ENCODE measurements at places on chromosomes 12 and 14.

GRCh38 chr14:35949920-35950513, 123.9 kb downstream of the BRMS1L start:
- DNase-seq = no peak

DNA sequence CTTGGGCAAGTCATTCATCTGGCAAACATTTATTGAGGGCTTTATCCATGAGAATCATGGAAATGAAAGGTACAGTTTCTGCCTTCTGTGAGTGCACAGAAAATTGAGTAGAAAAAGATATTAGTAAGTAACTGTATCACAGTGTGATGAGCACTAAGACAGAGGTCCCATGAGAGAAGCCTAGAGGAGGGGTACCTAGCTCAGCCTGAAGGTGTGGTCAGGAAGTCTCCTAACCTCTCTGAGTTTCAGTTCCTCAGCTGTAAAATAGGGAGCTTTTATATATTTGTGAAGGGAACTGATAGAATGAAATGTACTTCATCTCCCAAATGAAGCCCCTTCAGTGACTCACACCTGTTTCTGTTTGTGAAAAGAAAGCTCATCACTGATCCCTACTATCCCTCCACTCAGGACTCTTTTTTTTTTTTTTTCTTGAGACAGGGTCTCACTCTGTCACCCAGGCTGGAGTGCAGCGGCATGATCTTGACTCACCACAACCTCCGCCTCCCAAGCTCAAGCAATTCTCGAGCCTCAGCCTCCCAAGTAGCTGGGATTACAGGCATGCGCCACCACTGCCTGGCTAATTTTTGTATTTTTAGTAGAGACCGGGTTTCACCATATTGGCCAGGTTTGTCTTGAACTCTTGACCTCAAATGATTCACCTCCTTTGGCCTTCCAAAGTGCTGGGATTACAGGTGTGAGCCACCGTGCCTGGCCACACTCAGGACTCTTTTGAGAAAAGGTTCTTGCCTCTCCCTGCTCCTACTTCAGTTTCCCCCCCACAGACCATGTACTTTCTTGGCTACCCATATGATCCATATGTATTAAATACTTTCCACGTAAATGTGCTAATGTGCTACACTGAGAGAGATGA, 93.7 kb upstream of the FUT8 start:
- no peak for DNase-seq

DNA sequence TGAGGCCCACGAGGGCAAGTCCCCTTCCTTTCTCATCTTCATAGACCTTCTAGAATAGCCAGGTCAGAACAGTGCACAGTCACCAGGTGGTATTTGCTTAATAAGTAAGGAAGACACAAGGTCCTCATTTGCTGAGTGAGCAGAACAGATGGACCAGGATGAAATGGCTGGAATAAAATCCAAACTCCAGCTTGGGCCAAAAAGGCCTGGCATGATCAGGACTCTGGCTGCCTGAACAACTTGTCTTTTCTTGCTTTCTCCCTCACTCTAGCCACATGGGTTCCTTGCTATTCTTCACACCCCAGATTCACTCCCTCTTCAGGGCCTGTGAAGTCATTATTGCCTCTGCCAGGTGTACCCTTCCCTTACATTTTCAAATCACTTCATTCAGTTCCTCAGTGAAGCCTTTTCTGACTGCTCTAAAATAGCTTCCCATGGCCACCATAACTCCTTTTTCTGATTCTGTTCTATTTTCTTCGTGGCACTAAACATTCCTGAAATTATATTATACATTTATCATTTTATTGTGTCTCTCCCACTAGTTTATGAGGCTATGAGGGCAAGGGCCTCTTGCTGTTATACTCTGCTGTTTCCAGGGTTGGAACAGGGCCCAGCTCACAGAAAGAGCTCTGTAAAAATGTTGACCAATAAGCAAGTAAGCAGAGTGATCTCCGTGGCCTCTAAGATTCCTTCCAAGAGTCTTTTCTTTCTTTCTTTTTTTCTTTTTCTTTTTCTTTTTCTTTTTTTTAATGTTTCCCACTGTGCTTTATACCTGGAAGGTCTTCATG, 150.8 kb downstream of the TTC8 start:
- no peak for DNase-seq

GRCh38 chr14:86088156-86088555, 558.2 kb downstream of the FLRT2 start:
- no peak for DNase-seq

DNA sequence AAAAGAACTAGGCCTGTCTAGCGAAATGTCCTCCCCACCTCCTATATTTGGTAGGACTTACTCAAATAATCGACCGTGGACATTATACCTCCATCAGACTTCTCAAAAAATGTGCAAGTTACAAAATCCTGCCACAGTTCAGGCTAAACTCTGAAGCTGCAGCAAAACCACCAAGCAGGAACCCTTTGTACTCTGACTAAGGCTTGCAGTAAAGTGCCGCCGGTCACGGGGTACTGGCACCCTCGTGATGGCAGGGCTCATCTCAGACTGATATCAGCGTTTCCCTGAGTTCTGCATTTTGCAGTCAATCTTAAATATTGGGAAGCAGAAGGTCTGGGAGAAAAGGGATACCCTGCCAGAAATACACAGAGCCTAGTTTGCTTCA, 17.1 kb downstream of the SLC11A2 start:
- no peak for DNase-seq

DNA sequence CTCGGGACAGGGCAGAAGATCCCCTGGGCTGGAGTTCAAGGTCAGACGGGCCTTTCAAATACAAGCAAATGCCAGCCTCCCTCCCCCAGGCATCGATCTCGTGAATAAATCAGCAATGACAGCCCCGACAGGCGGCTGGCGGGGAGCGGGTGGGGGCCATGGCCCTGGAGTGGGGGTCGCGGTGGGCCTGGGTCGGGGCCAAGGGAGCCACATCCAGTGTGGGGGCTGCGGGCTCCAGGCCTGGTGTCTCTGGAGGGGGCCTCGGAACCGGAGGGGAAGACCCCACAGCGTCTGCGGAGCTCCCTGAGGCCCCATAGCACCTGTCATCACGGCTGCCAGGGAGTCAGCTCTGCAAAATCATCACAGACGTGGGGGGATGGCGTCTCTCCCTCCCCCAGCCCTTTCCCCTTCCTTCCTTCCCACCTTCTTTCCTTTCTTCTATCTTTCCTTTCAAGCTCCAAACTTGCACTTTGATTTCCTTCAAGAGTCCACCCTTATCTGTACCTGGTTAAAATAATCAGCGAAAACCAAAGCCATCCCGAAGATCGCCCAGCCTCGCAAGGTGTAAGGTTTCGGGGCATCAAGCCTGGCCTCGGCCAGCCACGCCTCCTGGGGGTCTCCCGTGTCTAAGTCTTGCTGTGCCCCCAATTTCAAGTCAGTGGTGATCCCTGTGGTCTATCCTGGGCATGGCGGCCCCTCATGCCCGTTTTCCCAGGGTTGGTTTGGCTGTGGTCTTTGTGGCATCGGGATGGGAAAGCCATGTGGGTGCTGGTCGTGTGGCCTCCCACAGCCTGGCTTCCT, 92.1 kb downstream of the NOC4L start:
- no peak for DNase-seq

GRCh38 chr12:2211119-2211518, 158.3 kb downstream of the CACNA1C start:
- DNase-seq = no peak

GRCh38 chr12:105337391-105337790, 6.9 kb downstream of the C12orf75 start:
- no peak for DNase-seq

DNA sequence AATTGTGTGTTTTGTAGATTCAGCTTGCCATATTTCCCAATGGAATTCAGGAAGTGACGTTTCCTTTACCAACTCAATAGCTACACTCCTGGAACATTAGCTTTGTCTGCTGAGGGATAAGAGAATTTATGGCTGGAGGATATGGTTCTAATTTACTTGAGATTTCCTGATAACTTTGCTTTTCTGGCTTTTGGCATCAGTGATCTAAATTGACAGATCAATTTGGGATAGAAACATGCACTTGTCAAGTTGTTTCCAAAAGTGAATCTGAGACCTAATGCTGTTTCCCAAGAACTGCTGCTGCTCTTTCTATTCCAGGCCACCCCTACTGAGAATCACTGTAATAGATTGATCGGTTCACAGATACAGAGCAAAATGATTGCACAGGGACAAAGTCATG, 43.2 kb downstream of the MGAT4C start:
- DNase-seq = no peak

DNA sequence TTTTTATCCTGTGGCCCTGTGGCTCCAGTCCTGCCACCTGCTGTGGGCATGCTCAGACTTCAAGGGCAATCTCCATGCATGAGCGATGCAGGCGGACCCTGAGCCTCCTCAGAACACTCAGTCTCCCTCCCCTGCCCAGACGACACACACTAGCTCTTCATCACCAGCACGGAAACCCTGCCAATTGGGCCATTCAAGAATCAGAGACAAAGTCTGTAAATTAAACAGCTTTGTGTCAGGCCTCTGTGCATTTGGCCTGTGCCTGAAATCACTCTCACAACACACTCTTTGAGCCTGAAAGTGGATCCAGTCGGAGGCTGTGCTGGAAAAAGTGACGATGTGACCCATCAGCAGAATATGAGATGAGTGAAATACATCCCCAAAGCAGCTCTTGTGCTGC, 12.5 kb downstream of the POU6F1 start:
- DNase-seq = no peak
